Myocyte (in vitro differentiated cells): ENCODE measurements at places on chromosomes 1 and 21.

DNA sequence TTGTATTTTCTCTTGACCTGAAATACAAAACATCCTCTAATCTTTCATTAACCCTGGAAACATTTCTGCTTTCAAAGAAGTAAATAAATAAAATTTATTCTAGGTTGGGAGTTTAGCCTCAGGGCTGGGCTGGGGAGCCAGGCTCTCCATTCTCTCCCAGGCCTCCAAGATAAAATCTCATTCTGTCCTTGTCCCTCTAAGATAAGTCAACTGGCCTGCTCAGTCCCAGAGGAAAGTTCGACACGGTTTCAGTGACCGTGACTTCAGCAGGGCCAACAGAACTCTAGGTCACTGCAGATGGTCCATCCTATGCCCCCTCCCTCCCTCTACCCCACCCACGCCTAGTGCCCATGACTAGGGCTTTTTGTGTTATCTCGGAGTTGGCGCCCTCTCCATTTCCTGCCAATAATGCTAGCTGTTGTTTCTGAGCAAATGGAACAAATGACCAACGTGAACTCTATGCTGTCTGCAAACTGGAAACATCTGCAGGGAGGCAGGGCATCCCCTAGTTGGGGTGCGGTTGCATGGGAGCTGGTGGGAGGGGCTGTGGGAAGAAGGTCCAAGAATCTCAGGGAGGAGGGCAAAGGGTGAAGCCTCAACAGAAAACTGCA is 10.1 kb upstream of the ADORA3 start:
- DNase-seq, result no peak

DNA sequence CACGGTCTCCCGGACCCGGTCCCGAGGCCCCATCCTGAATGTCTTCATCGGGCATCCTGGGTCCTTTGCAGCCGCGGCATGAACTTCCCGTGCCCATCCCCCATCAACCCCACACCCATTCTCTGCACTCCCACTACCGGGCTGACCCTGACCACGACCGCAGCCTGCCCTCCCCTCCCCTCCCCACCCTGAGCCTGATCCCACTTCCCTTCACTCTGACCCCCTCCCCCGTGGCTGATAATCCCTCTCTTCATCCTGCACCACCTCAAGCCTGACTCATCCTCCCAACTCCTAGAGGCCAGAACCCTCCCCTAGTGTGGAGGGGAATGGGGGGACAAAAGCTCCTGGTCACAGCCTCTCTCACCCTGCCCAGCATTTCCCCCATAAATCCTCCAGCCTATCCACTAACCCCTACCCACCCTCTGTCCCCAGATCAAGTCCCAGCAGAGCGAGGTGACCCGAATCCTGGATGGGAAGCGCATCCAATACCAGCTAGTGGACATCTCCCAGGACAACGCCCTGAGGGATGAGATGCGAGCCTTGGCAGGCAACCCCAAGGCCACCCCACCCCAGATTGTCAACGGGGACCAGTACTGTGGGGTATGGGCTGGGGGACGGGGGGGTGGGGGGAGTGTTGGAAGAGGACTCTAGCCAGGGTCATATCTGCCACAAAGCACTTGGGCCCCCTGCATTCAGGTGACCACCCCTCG is 602 bp downstream of the SH3BGRL3 start:
- DNase-seq, result peak; percentile 57

GRCh38 chr1:9428601-9429341 is 110.5 kb upstream of the SLC25A33 start:
- peak; percentile 98 for DNase-seq

DNA sequence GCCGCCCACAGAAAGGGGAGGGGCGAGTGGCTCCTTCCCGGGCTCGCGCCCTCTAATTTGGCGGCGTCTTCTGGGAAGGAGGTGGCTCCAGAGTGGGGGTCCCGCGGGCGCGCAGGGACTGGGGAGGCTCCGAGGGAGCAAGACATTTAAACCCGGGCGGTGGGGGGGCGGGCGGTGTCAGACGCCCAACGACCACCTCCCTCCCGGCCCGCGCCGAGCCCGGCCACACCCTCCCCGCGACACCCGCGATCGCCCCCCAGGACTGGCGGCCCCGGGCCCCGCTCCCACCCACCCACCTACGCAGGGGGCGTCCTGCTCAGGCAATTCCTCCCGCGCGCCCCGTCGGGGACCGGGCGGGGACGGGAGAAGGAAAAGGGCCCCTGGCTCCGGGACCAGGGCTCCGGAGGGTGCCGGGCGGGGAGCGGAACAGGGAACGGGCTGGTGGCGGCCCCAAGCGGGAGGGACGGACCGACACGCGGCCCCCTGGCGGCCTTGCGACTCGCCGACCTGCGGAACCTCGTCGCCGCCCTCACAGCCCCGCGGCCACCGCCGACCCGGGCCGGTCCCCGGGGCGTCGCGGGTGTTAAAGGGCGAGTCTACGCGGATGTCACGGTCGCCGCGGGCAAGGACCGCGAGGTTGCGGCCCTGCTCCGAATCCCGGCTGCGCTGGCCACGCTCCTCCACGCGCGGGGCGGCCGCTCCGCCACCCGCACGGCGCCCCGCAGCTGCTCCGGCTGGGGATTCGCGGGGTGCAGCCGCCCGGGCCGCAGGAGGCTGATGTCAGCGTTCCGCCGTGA is 94.0 kb upstream of the FMN2 start:
- DNase-seq, result peak; percentile 31

- no peak for DNase-seq
Measured at GRCh38 chr1:32336591-32336932, 529 bp upstream of the MARCKSL1 start.

- no peak for DNase-seq
Measured at GRCh38 chr21:44756423-44757185, 45.0 kb downstream of the UBE2G2 start.

DNA sequence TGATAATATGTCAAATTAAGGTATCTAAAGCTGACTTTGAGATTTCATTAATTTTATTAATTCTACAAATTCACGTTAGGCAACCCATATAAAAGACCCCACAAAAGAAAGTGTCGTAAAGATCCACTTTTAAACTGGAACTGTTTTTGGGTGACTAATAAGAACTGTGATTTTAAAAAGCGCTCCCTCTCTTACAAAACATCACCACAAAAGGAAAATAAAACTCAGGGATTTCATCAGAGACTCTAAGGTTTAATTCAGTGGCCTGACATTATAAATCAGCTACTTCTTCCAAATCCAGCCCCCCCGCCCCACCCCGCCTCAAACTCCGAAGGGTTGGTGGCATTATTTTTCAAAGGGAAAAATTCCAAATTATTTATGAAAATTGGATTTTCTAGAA is 2.7 kb downstream of the COL24A1 start:
- DNase-seq, result no peak

- no peak for DNase-seq
Measured at GRCh38 chr1:183551924-183552323, 38.3 kb downstream of the NCF2 start.

- peak; percentile 3 for DNase-seq
Measured at GRCh38 chr1:220498188-220498587, 29.7 kb upstream of the MARK1 start.

DNA sequence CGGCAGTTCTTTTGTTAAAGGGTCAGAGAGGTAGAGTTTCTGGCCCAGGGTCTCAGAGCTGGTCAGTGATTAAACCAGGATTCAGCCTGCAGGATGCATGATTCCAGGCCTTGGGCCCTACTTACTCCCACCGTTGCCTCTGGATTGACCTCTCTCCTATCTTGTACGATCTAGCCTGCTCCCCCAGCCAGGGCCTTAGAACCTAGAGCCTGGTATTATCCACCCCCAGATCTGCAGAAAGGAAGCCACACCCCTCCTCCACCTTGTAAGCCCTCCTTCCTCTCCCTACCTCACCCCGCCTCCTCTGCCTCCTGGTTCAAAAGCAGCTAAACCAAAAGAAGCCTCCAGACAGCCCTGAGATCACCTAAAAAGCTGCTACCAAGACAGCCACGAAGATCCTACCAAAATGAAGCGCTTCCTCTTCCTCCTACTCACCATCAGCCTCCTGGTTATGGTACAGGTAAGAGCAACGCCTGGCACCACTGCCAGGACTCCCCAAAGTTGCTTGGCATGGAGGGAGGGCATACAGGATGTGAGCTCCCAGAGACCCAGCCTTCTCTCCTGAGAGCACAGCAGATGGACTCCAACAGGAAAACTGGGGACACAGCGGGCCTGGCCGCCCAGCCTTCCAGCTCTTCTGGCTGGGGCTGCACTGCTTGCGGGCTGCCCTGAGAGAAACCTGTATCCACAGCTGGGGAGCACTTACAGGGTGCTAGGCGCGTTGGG is at the start of gene CD52:
CD52 (plus strand) TSS at position 347 of the 726 bp plus-strand sequence; CDS start at position 407, 60 bp downstream.
- DNase-seq, result no peak

- peak; percentile 29 for DNase-seq
Measured at GRCh38 chr1:228848406-228848805, 113.1 kb downstream of the RHOU start.

GRCh38 chr1:48415050-48415449 is 57.0 kb downstream of the SPATA6 start:
- DNase-seq, result no peak

- DNase-seq, result peak; percentile 30
Measured at GRCh38 chr21:36325373-36326010, 5.5 kb downstream of the MORC3 start.

DNA sequence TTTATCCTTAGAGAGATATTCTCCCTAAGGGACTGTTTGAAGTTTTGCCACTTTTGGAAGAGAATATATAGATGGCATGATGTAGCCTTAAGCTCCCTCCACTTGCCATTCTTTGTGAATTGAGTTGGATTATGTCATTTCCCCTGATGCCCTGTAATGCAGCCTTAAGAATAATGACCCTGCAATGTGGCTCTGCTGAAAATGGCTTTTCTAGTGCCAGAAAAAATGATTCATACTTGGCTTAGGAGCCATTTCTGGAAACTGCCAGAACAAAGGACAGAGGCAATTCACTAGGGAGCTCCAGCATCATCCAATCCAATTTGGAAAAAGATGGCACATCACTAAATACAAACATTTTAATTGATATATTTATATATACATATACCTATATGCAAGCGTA is 265.3 kb downstream of the SPATA17 start:
- no peak for DNase-seq

DNA sequence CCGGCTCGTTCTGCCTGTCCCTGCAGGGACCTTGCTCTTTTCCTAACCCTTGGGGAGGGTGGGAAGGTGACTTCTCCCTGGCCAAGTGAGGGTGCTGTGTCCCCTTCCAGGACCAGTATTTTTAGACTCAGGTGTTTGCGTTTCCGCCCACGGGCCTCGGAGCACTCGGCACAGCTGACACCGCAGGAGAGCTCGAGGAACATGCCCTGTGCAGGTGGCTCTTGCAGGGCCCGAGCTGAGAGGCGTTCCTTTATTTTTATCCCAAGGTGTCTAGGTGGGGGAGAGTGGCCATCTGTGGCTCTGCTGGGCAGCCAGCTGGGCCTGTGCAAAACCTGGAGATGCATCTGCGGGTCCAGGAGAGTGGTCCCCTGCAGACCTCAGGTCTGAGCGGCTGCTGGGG is 16.0 kb downstream of the PLCH2 start:
- DNase-seq, result no peak

GRCh38 chr1:30984165-30984889 is 75.8 kb upstream of the SDC3 start:
- DNase-seq, result no peak

- DNase-seq, result no peak
Measured at GRCh38 chr1:182658055-182658454, 26.3 kb downstream of the RGS8 start.

- DNase-seq, result no peak
Measured at GRCh38 chr1:154434346-154435085, 29.4 kb downstream of the IL6R start.

DNA sequence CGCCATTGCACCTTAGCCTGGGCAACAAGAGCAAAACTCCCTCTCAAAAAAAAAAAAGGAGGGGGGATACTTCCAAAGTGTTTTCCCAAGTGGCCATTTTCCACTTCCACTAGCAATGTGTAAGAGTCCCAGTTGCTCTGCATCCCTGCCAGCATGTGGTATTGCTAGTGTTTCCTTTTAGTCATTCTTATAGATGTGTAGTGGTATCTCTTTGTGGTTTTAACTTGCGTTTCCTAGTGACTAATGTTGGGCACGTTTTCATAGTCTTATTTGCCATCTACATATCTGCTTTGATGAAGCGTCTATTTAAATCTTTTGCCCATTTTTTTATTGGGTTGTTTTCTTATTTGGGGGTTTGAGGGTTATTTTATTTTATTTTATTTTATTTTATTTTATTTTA is 31.1 kb downstream of the INAVA start:
- DNase-seq, result no peak

DNA sequence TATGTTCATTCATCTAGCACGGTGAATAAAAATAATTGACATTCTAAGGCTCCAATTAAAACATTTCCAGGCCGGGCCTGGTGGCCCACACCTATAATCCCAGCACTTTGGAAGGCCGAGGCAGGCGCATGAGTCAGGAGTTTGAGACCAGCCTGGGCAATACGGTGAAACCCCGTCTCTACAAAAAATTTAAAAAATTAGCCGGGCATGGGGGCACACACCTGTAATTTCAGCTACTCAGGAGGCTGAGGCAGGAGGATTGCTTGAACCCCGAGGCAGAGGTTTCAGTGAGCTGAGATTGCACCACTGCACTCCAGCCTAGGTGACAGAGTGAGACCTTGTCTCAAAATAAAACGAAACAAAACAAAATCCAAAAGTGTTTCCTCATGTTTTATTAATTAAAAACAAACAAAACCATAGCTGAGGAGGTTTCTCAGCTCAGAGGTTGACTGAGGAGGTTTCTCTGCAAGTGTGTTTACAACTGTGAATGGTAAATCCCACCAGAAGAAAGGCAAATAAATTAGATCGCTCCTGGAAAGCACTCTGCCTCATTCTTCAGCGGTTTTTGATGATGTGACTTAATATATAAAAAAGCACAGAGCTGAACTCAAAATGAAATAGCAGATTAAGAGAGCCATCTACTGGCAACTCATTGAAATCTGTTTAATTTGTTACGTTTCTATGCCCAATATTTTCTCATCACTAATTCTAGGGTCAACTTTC is 37.7 kb upstream of the ATG4C start:
- peak; percentile 59 for DNase-seq

- DNase-seq, result no peak
Measured at GRCh38 chr1:29753244-29753643, 516.9 kb downstream of the PTPRU start.

DNA sequence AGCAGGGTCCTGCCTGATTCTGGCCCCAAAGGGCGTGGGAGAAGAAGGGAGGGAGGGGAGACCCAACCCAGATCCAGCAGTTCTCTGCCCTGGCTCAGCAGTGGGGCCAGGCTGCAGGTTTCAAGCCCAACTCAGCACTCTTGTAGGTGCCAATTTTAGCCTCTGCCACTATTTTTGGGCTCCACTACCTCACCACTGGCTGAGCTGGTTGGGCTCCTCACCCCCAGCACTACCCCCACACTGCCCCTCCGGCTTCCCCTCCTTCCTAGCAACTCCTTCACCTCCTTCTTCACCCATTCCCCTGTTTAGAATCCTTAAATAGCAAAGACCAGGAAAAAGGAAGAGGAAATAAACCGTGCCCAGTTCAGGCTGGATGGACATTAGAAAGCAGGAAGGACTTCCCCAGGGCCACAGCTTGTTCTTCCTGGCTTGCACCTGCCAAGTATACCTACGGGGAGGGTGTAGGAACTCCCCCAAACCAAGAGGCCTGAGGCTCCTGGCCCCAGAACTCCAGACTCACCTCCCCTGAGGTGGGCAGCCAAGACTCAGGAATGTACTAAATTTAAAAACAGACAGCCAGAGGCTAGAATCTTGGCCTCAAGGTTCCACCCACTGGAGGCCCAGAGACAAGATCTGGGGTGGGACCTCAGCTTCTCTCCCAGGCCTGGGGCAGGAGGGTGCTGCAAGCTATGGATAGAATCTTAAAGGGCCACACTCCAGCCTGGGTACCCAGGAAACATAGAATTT is 1.4 kb upstream of the ARHGEF2 start:
- DNase-seq, result peak; percentile 83
